ENCODE measurements at places on chromosomes 6 and 20.

- DNase-seq = no peak
These were observed 97.2 kb downstream of the PTPRT start for GRCh38 chr20:43092386-43093088.

- DNase-seq = no peak
These were observed 78.1 kb upstream of the FAM83B start for GRCh38 chr6:54768494-54768893.

- DNase-seq = peak; percentile 82
These were observed 158.1 kb upstream of the ZNF184 start for GRCh38 chr6:27630727-27631608.

DNA sequence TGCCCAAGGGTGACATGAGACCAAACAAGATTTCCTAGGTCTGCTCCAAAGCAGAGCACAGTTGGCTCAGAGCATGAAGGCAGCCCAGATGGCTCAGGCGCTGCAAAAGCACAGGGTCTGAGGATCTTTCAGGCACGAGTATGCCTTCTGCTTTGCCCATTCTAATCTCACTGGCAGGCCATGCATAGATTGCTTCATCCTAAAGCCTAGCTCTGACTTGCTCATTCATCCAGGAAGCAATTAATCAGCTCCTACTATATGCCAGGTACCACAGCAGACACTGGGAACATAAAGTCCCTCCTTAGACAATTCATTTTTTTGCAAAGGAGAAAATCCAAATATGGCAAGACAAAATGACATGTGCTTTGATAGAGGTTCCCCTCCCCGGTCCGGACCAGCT lies 31.2 kb downstream of the GPLD1 start:
- no peak for DNase-seq

DNA sequence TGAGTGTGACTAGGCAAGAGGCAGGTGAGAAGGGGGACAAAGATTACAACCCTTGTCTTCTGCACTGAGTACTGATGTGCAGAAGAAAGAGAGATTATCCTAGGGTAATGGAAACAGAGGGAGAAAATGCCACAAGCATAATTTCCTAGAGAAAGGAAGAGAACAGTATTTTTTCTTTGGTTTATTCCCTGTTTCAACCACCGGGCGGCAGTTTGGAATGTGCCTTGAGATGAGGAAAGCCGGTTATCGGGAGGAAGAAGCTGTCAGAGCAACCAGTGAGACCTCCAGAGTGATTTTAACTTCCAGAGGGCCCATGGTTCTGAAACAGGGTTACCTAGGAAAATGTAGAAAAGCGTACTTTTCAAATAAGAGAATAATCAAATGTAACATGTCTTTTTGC lies 121.4 kb downstream of the REV3L start:
- DNase-seq = peak; percentile 58

DNA sequence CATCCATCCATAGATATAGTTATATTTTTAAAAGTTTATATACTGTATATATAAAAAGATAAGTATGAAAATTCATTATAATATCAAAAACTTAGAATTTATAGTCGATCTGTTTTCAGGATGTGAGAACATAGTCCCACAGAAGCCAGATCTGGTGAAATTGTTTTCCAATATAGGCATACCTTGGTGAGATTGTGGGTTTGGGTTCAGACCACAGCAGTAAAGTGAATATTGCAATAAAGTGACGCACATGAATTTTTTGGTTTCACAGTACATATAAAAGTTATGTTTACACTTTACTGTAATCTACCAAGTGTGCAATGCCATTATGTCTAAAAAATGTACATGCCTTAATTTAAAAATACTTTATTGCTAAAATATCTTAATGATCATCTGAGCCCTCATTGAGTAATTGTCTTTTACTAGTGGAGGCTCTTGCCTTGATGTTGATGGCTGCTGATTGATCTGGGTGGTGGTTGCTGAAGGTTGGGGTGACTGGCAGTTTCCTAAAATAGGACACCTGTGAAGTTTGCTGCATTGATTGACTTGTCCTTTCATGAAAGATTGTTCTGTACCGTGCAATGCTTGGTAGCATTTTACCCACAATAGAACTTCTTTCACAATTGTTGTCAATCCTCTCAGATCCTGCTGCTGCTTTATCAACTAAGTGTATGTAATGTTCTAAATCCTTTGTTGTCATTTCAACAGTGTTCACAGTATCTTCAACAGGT lies 29.8 kb downstream of the AIG1 start:
- no peak for DNase-seq

- peak; percentile 52 for DNase-seq
These were observed 2.1 kb downstream of the RAET1E start for GRCh38 chr6:149895833-149896271.

DNA sequence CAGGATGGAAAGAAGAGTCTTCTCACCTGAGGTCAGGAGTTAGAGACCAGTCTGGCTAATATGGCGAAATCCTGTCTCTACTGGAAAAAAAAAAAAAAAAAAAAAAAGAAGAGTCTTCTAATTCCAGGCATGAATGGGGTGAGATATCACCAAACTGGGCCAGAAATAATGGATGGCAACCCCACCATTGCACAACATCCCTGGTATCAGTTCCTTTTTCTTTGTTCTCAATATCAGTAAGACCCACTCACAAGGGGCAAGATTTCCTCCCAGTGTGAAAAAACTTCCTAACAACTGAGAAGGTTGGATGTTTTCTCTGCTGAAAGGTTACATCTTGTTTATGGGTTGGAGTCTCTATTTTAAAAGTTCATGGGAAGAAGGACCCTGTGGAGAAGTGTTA lies 23.6 kb upstream of the NR2E1 start:
- DNase-seq = no peak
